ENCODE measurements at places on chromosomes 3 and 15.

- DNase-seq: no peak
These were observed 99.0 kb upstream of the LIPC start for GRCh38 chr15:58332676-58333400.

GRCh38 chr3:155941354-155941753 is 70.9 kb downstream of the GMPS start:
- DNase-seq: no peak

- no peak for DNase-seq
These were observed 19.9 kb upstream of the LRRC58 start for GRCh38 chr3:120369037-120369467.

- no peak for DNase-seq
These were observed 217.3 kb downstream of the TBC1D2B start for GRCh38 chr15:77860071-77860691.

DNA sequence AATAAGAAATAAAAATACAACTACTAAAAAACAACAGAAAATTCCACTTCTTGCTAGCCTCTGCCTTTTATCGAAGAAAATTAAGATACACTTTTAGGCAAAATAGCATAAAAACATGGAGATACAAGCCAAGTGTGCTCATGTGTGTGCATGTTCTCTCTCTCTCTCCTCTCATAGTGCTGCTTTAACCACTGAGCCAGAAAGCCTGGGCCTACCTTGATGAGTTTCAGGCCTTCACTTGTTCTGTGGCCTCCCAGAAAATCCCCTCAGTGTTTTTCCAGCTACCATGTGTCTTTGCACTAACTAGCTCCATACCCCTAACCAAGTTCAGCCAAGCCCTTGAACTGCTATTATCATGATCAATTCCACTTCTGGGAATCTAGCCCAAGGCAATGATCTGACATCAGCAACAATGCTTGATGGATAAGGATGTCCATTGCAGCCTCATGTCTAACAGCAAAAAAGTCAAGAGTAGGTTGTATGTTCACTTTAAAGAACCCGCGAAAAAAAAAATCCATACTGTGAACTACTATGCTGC is 18.1 kb downstream of the CYP11A1 start:
- DNase-seq: no peak

DNA sequence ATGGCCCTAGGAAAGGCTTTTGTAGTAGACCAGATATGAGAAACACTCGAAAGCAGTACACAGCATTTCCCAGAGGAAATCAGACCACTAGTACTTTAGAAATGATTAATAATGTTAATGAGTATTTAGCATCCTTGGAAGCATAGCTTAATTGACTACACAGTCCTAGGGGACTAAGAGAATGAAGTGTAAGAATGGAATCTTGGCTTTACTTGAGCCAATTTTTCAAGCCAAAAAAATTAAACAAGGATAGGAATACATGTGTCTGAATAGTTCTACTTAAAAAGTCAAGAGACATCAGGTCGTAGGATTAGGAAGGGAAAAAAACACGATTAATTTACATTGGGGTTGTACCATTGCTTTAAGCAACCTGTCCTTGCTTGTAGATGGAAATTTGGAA is 38.2 kb downstream of the DPPA2 start:
- no peak for DNase-seq
